ENCODE measurements at places on chromosomes 13 and 19. TPM values are rescaled to one million over a fixed set of nuclear protein-coding genes. Genes with fewer than 3 reads are reported as not detected.

Gene MYBPC2
- total RNA-seq, result not detected

DNA sequence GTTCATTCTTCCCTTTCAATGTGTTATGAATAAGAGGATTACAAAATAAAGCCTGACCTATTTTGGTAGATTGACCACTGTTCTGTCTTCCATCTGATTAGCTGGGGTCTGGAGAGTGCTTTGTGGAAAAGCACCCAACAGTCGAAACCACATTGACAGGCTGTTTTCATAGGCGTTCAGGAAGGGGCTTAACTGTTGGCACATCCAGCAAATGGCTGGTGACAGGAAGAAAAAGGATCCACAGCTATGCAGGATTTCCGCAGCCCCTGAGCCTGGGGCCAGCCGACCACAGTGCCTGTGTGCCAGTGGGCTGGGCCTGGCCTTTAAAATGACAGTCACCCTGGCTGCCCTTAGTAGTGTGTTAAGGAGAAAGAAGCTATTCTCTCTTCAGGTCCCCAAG lies 113.3 kb downstream of the SIPA1L3 start:
- no peak for DNase-seq

GRCh38 chr13:104143760-104144416 lies 1077.7 kb upstream of the SLC10A2 start:
- no peak for DNase-seq

GRCh38 chr19:43773725-43774102 lies 7.1 kb downstream of the KCNN4 start:
- DNase-seq, result no peak

- no peak for DNase-seq
These were observed 70.6 kb downstream of the KLF12 start for GRCh38 chr13:74063533-74064100.

GRCh38 chr19:2208975-2209374 lies 27.2 kb downstream of the PLEKHJ1 start:
- no peak for DNase-seq
